ENCODE measurements at places on chromosomes 1 and 21.

GRCh38 chr1:54738244-54738643, 22.6 kb downstream of the TTC4 start:
- no peak for DNase-seq

GRCh38 chr1:31878058-31878457, 60.1 kb downstream of the PTP4A2 start:
- no peak for DNase-seq

GRCh38 chr1:94734963-94735901, 84.9 kb upstream of the SLC44A3 start:
- DNase-seq = no peak

DNA sequence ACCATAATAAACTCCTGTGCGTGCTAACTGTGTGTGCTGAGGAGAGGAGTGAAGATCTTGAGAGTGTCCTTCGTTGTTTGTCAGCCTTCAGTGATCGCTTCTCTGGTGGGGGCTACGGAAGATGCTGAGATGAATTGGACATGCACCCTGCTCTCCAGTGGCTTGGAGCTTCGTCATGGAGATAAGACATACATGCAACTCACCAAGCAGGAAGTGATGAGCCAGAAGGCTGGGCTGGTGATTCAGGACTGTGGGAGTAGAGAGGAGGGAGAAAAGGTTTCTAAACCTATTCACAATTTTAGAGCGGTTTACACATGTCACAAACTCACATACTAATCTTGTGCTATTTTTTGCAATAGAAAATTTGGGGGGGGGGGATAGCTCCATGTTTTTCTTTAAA, 128.9 kb upstream of the ADAR start:
- no peak for DNase-seq

- DNase-seq = no peak
Measured at GRCh38 chr1:27418326-27419185, 26.1 kb downstream of the GPR3 start.

DNA sequence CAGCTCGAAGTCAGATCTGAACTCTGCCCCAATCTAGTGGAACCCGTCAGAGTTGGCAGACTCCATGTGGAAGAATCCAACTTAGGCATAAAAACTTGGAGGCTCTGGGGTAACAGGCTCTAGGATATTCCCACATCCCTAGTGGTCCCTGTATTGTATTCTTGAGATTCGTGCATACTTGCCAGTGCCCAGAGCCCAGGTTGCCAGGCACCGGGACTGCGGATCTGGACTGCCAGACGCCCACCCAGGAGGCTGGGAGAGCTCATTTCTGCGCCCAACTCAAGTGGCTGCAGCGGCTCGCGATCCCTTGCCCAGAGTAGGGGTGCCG, 1.1 kb downstream of the GRIK1 start:
- DNase-seq = no peak

GRCh38 chr1:26307363-26307781, 936 bp upstream of the UBXN11 start:
- DNase-seq = no peak

DNA sequence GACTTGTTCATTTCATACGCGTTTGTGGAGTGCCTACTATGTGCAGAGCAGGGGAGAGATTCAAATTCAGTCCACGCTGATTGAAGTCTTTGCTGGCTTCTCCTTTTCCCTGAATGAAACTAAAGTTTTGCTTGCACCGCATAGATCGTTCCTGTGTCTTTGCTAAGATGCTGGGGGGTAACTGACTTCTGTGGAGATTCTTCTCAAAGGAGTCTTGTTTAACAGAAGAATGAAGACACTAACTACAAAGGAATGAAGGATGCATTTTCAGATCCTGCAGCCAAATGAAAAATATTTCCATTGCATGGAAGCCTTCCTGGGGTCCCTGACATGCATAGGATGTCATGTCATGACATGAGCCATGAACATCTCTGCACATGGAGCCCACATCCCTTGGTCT, 26.9 kb upstream of the H6PD start:
- DNase-seq = no peak

DNA sequence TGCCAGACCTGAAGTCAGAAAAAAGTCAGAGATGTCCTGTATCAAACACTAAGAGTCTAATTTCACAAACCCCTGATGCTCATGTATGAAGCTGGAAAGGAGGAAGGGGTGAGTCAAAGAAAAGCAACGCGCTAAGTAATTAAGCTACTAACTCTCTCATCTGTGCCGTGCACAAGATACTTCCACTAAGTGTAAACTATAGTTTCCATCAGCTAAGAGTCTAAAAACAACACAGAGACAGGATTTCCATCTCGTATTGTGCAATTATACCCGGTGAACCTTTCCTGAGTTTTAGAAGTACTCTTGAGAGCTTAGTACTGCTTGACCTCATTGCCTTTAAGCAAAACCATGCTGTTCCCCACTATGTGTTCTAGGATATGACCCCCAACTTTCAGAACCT, 19.0 kb downstream of the DNALI1 start:
- no peak for DNase-seq

DNA sequence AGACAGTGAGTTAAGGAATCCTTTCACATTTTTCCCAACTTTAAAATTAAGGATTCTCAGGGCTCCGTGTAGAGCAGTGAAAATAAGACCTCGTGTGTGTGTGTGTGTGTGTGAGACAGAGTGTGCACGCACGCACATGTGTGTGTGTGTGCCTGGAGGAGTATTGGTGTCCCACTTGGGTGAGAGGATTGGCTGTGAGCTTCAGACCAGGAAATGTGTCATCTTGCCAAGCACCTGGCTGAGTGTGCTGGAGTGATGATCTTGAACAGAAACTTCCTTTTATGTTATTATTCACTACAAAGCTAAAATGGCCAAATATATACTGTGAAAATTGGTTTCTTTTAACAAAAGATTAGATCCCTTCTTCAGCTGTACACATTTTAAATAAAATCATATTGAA, 35.2 kb upstream of the NTPCR start:
- DNase-seq = no peak

- DNase-seq = no peak
Measured at GRCh38 chr1:33178836-33179439, 2.9 kb downstream of the TRIM62 start.

DNA sequence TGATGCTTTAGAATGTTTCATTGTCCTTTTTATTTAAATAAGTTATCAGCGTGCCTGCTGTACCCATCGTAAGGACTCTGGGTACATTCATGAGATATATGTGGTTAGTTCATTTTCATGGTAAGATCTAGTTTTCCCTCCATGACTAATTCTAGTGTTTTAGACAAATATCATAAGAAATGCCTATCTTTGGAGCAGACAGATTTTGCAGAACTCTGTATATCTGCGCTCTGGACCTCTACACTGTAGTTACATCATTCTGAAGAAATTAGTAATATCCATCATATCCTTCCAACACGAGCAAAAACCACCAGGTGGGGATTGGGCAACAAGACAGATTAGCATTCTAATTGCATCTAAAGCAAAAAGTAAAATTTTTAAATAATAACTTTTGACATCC, 499.2 kb downstream of the SETD4 start:
- DNase-seq = no peak

DNA sequence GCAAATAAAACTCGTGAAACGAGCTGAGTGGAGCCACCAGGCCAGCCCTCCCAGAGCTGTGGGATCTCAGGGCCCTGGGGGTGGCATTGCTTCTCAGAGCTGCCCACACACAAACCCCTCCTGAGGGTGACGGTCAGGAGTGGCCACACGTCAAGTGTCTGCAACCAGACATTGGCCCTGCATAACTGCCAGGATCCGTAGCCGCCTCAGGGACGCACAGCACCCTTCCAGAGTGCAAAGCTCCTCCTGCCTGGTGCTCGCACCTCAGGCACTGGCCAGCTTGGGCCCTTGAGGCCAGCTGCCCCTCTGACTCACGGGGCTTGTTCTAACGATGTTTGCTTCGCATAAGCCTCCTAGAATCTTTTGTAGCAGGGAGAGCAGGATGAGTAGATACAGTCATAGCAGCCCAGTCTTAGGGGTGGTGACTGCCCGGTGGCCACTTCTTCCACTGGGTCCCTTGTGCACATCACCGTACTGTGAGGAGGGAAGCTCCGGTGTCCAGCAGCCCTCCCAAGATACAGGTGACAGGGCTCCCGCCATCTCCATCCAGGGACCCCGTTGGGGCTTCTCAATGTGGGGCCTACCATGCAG, 5.0 kb downstream of the WNT3A start:
- no peak for DNase-seq

DNA sequence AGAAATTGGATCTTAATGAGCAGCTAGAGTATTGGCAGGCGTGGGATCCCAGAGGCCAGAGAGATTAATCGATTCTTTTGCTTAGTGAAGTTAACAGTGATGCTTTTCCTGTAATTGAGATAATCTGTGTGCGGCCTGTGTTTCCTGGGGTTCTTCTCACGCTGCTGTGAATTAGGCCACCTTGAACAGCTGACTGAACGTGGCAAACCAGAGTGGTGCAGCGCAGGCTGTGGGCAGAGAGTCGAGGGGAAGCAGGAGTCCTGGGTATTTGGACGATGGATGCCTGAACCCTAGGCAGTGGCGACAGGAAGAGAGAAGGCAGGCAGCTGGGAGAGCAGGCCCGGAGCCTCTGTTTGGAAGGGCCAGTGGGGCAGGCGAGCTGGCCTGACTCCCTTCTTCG, 51.7 kb downstream of the RYR2 start:
- no peak for DNase-seq

- no peak for DNase-seq
Measured at GRCh38 chr21:37335053-37335452, 31.5 kb upstream of the DYRK1A start.

DNA sequence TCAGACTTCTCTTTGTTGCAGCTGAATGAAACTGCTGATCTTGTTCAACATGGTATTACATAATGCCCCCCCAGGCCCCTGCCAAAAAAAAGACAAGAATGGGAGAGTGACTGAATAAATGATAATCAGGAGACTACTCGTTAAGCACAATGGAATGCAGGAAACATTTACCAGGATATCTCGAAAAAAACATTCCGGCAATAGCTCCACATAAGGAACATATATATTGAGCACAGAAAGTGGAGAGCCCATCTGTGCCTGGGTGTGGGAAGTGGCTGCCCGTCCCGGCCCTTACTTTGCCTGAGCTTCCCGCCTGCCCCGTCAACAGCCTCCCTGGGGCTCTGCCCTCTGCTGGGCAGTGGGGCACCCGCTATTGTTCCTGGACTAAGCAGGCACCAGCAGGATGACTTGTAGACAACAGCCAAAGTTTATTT, 13.3 kb downstream of the TRIM11 start:
- no peak for DNase-seq

GRCh38 chr1:100810360-100810759, 84.3 kb downstream of the EXTL2 start:
- no peak for DNase-seq

DNA sequence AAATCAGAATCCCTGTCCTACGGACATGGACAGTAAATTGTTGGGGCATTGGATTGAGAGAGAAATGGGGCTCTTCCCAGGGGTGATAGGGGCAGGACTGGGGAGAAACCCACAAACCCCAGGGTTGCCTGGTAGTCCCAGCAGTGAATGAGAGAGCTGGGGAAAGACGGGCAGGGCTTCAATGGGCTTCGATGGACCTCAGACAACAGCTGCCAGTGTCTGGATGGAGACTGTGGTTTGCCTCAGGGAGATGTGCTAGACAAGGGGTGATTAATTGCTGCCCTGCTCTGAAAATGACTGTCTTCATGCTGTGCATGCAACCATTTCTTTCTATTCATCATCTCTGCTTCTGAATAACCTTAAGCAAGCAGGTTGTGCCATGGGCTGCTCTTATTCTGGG, 7.4 kb downstream of the GPR25 start:
- DNase-seq = no peak

DNA sequence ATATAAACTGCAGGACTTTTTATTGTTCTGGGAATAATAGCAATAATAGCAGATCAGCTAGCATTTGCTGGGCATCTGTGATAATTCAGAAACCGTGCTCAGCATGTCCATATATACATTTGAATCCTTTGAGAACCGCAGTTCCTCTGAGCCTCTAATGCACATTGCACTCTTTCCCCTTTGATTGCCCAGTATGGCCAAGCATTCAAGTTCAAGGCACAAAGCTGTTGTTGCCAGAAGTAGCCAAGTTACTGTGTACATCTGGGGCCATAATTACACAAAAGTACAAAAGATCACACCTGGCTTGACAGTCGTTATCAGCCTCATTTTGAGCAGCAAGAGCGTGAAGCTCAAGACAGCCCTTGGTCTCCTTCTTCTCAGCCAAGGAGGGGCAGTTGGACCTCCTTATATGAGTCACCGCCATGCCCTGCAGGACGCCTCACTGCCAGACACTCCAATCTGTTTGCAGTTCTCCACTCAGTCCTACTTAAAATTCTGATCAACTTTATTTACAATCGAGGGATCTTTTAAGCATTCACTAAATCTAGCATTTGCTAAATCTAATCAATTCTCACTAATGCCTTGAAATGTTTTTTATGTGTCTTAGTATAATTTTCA, 216.0 kb downstream of the SLC35F3 start:
- DNase-seq = no peak

DNA sequence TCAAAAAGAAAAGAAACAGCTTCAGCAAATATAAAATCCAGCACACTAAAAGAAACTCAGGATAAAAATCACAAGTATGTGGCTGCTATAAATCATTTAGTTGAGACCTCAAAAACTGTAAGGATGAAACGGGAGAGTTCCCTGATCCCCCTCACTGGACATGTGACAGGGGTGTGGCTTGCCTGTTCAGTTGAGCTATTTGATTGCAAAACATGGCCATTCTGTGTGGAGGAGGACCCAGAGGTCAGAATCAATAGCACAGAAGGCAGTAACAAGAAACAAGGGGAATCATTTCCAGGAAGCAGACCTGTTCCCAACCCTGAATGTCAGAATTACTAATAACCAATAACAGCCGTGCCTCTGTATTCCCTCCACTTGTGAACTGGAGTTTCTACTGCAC, 27.9 kb downstream of the RBM11 start:
- no peak for DNase-seq

DNA sequence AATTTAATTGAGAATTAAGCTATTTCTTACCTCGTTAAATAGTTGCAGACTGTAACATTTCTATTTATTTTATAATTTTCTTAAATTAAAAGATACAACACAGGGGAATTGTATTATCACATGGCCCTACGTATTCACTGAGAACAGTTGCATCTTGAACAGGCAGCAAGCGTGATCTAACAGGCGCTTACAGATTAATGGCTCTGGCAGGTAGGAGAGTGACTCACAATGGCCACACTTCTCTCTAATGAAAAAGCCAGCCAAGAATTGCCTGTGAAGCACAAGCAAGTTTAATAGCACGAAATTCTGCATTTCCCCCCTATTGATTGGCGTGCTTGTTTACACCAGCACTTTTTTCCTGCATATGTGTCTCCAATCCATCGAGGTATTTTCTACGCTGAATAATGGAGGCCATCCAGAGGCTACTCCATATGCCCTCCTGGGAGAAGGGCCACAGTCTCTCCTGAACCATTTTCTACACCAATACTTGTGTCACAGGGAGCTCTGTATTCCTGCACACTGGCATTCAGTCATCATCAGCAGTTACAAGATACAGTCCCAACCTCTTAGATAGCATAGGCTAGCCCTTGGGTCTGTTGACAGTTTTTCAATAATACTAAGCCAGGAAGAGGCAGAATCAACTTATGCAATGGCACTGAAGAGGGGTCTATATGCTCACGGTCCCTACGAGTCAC, 150.6 kb upstream of the PLD5 start:
- no peak for DNase-seq
